ENCODE measurements at places on chromosomes 7 and 10.

DNA sequence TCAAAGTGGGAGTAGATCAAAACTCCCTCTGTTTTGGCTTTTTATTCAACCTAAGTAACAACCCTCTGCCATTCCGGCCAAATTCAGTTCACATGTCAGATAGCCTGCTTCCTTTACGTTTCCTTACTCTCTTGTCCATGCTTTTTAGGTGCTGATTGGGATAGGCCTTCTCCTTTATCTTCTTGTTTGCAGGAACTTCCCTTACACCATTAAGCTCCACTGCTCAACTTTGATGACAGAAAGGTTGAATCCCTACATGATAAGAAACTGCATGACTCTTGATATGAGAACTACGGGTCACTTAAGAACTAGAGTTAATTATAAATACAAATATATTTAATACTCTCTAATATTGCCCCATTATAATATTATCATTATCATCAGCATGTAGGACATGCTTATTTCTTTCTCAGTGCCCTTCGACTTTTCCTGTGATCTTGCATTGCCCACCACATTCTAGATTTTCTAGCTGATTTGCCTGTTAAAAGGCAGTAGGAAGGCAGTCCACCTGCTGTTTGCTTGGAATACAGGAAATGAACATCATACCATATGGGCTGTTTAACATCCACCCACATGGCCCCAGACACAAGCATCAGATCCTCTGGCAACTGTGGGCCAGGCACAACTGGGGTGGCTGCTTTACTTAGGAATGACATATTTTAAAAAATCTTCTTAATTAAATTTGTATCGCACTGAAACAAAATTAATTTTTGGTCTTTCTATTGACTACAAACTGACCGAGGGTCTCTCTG lies 59.7 kb upstream of the CCDC6 start:
- no peak for DNase-seq

DNA sequence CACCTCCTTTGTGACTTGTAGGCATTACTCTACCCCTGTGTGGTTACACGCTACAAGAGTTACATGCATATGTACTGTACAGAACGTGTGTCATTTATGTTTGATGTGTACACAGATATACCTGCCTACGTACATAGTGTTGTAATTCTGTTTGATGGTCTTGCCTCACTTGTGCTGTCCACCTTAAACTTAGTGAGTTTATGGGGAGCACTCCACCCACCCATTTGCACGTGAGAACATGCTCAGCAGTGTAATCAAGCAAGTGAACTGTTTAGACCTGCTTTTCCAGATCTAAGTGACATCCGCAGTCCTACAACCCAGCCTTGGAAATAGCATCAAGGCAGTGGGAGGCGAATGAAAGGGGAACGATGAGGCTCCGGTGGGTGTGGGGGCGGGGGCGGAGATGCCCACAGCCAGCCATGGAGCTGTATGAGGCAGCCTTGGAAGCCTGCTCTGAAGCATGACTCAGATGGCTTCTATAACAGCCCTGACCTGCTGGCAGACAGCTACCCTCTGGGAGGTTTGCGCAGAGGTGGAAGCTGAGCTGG lies 52.1 kb downstream of the SUFU start:
- no peak for DNase-seq

GRCh38 chr7:132001146-132001545 lies 444.7 kb upstream of the PODXL start:
- no peak for DNase-seq

DNA sequence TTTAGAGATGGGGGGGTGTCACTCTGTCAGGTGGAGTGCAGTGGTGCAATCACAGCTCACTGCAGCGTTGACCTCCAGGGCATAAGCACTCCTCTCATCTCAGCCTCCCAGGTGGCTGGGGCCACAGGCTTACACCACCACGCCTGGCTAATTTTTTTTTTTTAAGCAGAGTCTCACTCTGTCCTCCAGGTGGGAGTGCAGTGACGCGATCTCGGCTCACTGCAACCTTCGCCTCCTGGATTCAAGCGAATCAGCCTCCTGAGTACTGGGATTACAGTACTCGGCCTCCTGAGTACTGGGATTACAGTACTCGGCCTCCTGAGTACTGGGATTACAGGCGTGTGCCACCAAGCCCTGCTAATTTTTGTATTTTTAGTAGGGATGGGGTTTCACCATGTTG lies 23.6 kb upstream of the PPIA start:
- DNase-seq, result no peak

GRCh38 chr7:91880016-91880412 lies 488 bp downstream of the MTERF1 start:
- DNase-seq, result no peak
